ENCODE measurements at places on chromosomes 13 and 19. TPM values are rescaled to one million over a fixed set of nuclear protein-coding genes. Genes with fewer than 3 reads are reported as not detected.

The NTF4 gene
- polyA plus RNA-seq: 5.5 TPM

The FZR1 gene
- polyA plus RNA-seq: 23.3 TPM

The CASP14 gene
- polyA plus RNA-seq: 122 TPM

The DIAPH3 gene
- polyA plus RNA-seq: 7.9 TPM

The DNASE2 gene
- polyA plus RNA-seq: 27.2 TPM

DNA sequence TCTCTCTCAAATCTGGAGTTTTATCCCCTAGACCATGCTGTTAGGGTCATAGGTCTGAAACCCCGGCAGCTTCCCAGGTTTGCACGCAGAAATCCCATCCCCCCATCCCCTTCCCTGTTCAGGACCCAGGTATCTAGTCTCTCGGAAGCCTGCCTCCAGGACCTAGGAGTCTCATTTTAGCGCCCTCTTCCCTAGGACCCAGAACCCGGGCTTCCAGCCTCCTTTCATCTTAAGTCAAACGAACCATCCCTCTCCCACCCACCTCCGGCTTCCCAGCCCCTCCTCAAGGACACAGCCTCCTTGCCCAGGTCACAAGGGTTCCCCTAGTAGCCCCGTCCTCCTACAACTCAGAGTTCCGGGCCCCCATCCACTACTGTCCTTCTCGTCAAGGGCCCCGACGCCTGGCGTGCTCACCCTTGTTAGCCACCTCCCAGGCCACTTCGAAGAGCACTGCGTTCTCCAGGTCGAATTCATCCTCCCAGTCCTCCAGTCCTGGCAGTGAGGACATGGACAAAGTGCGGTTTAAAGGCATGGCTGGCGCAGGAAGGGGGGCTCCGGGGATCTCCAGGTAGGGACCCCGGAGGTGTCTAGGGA is 431 bp downstream of the GYS1 start:
- DNase-seq: no peak

- no peak for DNase-seq
These were observed 60.3 kb upstream of the ZNF536 start for GRCh38 chr19:30311911-30312310.

DNA sequence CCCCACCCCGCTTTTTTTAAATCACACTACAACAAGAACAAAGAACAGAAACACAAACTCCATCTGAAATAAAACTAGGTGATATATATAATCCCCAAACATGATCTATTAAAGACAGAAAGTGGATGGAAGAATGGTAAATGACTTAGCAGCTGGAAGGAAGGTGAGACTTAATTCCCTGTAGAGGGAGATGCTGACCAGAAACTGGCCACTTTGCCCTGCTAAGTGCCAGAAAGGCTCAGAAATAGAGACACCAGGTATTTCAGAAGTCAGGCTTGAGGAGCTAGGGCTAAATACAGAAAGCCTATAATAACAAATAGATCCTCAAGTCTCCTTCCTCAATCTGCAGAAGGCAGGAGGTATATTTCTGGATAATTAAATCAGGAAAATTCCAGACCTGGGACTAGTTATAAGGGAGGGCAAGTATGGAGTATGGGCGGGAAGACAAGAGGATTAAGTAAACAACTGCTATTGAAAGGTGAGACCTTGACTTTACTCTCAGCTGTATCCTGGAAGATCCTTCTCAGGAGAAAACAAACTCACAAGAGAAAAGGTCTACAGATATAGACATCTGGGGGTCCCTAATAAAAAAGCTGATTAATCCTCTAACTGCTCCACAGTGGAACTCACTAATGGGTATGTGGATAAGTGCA is 32.2 kb downstream of the MTRF1 start:
- no peak for DNase-seq

DNA sequence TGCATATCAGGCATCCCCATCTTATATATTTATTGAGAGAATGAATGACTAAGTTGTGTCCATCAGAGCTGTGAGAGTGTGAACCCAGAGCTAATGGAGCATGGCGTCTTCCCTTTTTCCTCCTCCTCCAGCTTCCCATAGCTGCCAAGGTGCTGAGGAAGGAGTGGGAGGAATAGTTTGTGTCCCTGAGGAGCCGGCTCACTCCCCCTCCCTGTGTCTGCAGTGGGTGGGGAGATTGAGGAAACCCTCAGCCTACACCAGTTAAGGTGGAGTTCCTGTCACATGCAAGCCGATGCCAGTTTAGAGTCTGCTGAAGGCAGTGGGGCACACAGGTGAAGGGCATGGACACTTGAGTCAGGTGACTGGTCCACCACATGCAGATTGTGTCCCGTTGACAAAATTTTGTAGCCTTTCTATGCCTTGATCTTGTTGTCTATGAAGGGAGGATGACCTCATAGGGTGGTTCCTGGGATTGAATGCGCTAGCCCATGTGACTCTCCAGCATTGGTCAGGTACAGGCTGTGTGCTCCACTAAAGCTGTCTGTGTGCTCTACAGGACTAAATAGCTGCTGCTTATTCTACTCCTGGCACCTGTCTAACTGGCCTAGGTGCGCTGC is 47.6 kb upstream of the GPI start:
- no peak for DNase-seq

- no peak for DNase-seq
These were observed at the start of gene FKRP for GRCh38 chr19:46745521-46746280. Gene FKRP (plus strand): TSS chr19:46746057. CDS start chr19:46755451, 9,394 bp downstream.

DNA sequence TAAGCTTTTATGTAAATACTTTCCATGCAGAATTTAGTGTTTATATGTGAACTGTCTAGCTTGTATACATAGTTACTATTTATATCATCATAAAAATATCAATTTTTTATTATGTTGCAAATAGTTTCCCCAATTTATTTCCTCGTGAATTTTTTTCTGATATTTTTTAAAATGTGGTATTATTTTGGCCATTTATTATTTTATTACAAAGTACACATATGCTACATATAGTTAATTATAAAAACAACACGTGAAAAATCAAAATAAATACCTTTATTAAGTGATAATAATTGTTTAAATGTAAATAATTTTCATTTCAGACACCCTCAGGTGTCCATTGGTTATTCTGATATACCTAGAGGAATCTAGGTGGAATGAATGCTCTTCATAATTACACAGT is 1394.9 kb upstream of the PRR20A start:
- no peak for DNase-seq
